ENCODE measurements at places on chromosomes 1 and 21.

GRCh38 chr1:2229911-2230731, 2.0 kb downstream of the SKI start:
- DNase-seq, result no peak

- DNase-seq, result no peak
Measured at GRCh38 chr1:160371346-160371631, 4.4 kb downstream of the NHLH1 start.

DNA sequence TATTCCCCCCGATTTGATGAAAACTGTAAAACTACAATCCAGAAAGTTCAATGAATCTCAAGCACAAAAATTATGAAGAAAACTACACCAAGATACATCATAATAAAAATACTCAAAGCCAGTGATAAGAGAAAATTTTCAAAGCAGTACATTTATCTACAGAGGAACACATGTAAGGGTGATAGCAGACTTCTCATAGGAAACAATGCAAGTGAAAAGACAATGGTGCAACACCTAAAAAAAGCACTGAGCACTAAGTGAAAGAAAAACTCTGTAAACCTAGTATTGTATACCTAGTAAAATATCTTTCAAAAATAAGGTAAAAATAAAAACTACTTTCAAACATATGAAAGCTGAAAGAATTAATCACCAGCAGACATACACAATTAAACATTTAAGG, 76.1 kb upstream of the IRF2BP2 start:
- no peak for DNase-seq

DNA sequence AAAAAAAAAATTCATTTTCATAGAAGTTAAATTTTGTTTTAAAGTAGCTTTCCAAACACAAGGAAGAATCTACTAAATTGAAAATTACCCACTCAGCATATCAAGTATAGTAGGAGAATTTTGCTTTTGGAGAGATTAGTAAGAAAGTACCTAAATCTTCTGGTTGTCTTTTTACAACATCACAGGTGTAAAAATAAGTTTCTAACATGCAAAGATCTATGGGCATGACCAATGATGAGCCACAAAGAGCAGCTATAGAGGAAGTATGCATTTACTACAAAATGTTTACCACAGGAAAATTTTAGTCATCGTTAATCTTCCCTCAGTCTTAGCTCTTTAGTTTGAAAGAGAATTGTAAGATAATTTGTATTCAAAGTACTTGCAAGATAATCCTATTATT, 28.1 kb downstream of the ANGPTL3 start:
- DNase-seq, result no peak

DNA sequence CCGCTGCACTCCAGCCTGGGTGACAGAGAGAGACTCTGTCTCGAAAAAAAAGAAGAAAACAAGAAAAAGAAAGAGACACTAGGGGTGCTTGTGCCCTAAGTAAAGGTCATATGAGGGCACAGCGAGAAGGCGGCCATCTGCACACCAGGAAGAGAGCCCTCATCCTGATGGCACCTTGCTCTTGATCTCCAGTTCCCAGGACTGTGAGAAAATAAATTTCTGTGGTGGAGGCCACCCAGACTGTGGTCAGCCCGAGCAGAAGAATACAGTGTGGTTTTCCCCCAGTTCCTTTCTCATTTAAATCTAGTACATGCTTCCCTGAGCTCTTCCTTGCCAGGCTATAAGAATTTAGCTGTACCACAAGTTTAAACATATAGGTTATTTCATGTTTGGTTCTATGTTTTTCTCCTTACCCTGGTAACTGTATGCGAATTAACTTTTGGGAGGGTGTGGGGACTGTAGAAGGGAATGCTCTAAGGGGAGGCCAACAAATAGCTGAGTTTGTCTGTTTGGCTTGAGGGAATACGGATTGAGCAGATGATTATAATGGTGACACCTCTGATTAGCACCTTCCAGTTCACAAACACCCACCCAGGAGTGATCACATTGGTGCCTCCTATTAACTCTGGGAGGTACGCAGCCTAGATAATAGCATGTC, 119.6 kb upstream of the ERRFI1 start:
- no peak for DNase-seq

DNA sequence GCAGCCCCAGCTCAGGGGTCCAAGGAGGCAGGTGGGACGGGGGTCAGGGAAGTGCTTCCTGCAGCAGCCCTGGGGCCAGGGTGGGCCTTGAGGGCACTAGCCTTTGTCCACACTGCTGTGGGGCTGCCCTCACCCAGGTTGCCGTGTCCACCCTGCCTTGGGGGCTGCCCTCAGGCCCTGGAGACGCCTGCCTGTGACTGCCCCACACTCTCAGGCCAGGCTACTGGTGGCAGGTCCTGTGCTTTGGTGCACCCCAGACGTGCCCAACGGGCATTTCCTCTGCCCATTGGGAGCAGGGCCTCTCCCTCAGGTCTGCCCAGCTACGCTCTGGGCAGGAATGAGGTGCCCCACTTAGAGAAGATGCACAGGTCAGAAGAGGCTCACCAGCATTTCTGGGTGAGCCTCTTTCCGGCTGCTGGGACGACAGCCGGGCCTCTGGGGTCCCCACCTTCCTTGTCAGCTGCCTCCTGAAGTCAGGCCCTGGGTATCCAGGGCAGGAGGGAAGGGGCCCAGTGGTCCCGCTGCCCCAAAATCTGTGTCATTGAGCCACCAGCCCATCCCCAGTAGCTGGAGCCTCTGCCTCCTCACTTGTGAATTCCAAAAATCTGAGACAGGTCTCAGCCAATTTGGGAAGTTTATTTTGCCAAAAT, 2.7 kb upstream of the MMEL1 start:
- no peak for DNase-seq

GRCh38 chr21:31351438-31351837, 7.4 kb upstream of the TIAM1 start:
- DNase-seq, result no peak

- no peak for DNase-seq
Measured at GRCh38 chr1:90854397-90854924, 137.4 kb upstream of the BARHL2 start.

GRCh38 chr1:201180901-201181300, 9.7 kb upstream of the IGFN1 start:
- no peak for DNase-seq

- no peak for DNase-seq
Measured at GRCh38 chr1:172321451-172321850, 99.0 kb upstream of the C1orf105 start.

- no peak for DNase-seq
Measured at GRCh38 chr1:93969371-93969770, 60.1 kb upstream of the GCLM start.

DNA sequence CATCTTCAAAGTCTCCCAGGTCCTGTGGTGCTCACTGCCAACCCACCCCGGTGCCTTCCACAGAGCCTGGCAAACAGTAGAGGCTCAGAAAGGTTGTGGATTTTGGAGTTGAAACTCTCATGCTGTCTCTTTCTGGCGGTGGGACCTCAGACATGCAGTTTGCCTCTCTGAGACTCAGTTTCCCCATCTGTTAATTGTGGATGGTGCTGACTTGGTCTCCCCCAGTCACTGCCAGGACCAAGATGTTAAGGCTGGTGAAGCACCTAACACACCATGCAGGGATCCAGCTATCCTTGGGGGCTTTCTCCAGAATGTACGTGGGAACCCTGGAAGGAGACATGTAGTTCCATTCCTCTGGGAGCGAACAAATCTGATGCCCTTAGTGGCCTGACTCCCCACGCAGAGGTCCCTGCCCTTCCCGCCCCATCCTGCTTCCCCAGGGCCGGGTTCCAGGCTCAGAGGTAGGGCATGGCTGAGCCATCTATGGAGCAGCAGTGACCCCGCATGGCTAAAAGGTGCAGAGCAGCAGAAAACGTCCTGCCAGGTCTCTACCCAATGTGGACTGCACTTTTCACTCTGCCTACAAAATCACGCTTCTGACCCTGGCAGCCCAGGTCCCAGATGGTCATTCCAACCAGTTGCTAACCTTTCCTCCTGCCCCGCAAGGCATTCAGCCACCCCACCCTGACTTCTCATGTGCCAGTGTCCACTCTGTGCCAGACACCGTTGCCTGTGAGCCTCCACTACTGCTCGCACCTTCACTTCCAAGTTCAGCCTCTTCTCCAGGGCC, 9.2 kb upstream of the TTC22 start:
- peak; percentile 40 for DNase-seq

DNA sequence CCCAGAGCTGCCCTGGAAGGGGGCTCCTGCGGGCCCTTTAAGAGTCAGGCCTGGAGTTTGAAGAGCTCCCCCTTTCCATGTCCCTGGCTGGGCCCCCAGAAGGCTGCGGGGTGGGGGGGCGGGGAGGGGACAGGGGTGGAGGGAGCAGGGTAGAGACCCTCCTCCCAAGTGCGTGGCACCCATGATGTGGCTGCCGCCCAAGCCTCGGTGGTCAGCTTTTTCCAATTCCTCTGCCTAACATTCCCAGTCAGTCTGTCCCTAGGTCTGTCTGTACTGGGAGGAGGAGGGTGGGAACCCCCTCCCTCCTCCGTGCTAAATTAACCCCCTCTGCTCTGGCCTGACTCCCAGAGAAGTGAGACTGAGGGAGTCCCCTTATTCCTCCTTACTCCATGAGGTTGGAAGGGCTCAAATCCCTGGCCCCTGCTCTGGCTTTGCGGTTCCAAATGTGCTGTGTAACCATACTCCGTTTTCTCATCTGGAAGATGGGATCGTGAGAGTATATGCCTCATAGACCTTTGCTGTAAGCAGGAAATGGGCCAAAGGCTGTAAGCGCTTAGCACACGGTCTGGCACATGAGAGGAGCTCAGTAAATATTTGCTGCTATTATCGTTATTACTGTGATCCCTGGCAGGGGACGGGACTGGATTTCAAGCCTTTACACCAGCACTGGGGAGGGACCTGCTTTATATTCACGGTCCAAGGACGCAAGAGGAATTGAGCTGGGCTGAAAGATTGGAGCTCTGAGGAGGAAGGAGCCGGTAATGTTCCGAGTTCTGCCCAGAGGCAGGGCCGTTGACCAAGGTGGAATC, 658 bp upstream of the COL16A1 start:
- DNase-seq, result no peak

DNA sequence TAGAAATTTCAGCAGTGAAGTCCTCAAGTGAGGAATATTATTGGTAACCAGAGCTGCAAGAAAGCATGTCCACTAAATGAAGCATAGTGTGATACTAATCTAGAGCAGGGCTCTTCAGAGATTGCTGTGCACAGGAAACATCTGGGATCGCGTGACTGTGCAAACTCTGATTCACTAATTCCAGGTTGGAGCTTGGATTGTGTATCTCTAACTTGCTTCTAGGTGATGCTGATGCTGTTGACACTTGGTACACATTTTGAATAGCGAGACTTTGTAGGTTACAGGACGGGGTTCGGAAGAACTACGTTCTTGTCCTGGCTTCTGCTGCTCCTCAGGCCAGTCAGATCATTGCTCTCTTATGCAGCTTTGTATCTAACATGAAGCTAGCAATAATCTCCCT, 66.5 kb downstream of the PRRX1 start:
- no peak for DNase-seq

- DNase-seq, result no peak
Measured at GRCh38 chr1:49098866-49099265, 322.2 kb upstream of the BEND5 start.

- DNase-seq, result no peak
Measured at GRCh38 chr1:240254778-240255291, 163.2 kb downstream of the FMN2 start.

DNA sequence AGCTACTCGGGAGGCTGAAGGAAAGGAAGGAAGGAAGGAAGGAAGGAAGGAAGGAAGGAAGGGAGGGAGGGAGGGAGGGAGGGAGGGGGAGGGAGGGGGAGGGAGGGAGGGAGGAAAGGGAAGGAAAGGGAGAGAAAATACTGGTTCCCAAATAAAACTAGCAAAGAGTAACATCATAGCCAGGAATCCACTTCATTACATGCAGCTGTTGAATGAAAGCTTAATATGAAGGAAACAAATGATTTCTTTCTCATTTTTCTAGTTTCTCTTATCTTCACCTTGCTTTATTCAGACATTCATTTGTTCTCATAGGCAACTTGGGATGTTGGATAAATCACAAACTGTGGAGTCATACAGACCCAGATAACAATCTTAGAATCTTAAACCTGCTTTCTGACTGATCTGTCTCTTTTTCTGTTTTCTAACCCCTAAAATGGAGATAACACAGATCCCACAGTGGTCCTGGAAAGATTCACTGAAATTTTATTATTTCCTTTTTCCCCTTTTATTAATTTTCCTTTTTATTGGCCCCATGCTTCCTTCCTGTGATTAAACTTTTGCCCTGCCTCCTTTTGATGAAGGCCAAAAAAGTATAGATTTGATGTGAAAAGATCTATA, 52.5 kb upstream of the USH2A start:
- no peak for DNase-seq

GRCh38 chr1:60891765-60892164, 190.6 kb upstream of the NFIA start:
- DNase-seq, result no peak

GRCh38 chr1:54244655-54245054, 44.7 kb downstream of the MRPL37 start:
- no peak for DNase-seq

- no peak for DNase-seq
Measured at GRCh38 chr1:39130325-39130724, 74.2 kb upstream of the MACF1 start.

- DNase-seq, result no peak
Measured at GRCh38 chr1:180670681-180671080, 38.9 kb downstream of the XPR1 start.

GRCh38 chr1:45979074-45979777, 153.2 kb downstream of the PIK3R3 start:
- no peak for DNase-seq

DNA sequence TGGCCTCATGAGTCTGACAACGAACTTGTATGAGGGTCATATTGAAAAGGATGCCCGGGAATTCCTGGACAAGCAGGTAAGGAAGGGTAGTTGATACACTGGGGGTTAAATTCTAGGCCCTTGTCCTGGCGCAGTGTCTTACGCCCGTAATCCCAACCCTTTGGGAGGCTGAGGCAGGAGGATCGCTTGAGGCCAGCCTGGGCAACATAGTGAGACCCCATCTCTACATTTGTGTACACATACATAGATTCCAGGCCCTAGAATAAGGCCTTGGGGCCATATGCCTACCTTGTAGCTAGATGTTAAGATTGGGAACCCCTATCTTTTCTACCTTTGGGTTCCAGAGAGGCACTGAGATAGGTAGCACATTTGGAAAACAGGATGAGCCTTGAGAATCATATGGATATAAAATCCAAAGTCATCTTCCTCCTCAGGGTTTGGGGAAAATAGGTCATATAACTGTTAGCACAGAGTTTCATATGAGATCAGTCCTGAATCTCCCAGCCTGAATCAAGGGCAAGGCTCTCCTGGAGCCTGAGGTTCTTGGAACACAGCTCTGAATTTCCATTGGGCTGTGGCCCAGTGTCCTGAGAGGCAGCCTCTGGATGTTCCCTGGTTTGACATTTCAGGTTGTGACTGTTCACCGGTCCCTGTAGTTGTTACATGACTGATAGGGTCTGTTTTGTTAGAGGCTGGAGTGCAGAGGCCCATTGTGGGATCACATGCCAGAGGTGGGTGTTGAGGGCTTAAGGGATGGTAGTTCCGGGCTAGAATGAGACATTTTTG, 104.4 kb downstream of the PIK3R3 start:
- no peak for DNase-seq

All from stimulated activated CD8-positive, alpha-beta memory T cell treated with anti-CD3 and anti-CD28 coated beads, Interleukin-15, amount 100 ng/mL, for 48 hours (primary cell).